Glomerular endothelial cell (primary cell): ENCODE measurements at places on chromosomes 5 and 9.

DNA sequence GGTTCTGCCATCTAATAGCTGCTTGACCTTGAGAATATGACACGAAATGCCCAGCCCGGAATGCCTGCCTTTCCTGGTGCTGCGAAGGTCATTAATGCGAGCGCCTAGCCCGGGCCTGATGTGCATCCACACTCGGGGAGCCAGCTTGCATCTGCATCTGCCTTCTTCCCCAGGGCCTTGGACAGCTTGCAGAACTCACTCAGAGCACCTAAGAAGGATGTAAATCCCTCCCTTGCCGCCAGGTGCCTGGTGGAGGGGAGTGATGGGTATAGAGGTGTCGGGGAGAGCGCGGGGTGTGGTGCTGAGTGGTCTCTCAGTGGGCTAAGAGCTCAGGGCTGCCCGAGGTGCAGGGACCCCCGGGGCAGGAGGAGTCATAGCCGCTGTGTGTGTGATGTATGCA lies 127.2 kb downstream of the MRPL36 start:
- no peak for DNase-seq

DNA sequence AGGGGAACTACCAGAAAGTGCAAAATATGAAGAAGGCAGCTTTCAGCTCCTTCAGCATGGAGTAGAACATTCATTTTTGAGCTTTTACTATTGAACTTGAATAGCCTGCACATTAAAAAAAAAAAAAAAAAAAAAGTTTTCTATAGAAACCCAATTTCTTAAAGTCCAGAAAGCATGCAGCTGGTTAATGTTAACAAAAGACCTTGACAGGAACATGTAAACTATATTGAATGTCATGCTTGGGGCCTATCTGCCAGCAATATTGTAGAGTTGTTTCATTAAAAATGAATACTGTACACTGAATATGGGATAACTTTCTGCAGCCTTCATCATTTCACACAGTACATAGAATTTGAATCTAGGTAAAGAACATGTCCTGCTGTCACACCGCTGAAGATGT lies 230.6 kb downstream of the NFIB start:
- DNase-seq, result no peak

- no peak for DNase-seq
These were observed 194.3 kb downstream of the TTLL11 start for GRCh38 chr9:121898856-121899255.

DNA sequence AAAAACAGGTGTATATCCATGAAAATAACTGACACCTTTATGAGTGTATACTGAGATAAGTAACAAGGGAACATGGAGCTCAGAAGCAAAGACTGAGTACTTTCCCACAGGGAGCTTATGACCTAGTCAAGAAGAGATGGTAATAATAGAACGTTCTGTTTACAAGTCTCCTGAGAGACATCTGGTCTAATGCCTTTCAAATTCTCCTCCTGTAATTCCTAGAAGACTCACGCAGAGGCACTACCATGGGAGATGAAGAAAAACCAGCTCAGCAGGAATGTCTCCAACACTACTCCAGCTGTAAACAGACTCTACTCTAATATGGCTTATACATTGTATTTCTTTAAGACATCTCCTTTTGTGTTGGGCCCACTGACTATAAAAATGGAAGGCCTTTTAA lies 503.6 kb upstream of the TUSC1 start:
- DNase-seq, result no peak

DNA sequence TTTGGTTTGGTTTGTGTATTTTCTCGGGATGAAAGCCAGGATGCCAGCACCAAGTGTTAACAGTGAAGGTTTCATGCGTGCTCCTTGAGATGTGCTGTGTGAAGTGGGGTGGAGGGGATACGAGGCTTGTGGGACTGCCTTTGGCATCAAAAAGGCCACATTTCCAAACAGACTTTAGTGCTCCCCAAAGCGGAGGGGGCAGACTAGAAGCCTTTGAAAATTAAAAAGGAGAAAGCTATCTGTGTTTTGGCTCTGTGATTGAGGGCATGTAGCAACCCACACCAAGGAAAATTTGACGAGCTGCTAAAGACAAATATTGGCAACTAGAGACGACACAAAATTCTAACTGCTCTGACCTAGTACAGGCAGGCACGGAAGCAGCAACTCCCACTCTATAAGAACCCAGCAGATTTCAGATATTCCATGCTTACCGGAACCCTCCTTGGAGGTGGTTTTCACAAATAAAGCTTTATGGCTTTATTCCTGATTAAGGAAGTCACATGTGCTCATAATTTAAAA lies 154.5 kb downstream of the ARSB start:
- DNase-seq, result no peak

- DNase-seq, result no peak
These were observed 129.7 kb upstream of the IQGAP2 start for GRCh38 chr5:76273206-76273885.

- no peak for DNase-seq
These were observed 115.1 kb downstream of the GOLPH3 start for GRCh38 chr5:32058997-32059396.

DNA sequence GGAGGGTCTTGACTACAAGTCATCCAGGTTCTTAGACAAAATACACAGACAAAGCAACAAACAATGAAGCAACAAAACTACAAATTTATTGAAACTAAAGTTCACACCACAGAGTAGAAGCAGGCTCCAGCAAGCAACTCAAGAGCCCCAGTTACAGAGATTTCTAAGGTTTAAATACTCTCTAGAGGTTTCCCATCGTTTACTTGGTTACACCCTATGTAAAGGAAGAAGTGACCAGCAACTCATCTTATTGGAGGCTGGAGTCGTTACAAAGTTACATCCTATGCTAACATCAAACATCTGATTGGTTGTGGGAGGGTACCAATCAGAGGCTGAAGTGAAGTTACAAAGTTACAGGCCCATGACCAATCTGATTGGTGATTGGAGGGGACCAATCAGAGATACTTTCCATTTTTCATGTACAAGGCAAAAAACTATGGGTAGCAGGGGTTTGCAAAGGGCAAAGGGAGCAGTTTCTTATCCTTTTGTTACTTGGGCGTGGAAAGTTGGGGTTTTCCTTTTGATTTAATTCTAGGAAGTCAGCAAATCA lies 2292.6 kb upstream of the C9orf72 start:
- no peak for DNase-seq
